ENCODE measurements at places on chromosomes 2 and 18.
A peak's percentile ranks its signal among the peaks of the same experiment; 100 is the strongest.

DNA sequence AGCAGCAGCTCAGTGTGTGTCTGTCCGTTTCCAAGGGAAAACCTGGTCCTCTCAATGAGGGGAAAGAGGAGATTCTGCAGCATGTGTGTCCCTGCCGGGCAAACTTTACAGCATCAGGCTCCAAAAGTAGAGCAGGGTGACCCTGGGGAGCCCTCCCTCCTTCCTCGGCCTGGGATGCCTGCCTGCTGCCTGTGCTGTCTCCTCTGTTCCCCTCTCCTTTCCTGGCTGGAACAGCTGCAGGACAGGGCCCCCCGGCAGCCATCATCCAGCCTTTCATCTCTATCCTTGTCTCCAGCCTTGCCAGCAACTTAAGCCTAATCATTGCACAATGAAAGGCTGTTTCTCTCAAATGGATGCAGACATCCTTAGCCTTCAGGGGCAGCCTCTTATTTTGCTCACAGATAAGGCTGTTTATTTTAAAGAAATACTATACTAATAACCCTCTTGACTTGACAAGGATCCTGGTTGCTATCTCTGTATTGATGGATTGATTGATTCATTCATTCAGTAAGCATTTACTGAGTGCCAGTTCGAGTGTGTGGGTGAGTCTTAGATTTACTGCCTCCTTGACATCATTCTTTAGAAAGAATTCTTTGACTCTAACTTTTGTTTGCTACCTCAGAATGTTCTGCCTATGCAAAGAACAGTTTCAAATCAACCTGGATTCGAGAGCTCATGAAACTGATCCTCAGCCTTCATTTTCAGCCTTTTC lies 40.6 kb upstream of the EDAR start:
- no peak for DNase-seq

DNA sequence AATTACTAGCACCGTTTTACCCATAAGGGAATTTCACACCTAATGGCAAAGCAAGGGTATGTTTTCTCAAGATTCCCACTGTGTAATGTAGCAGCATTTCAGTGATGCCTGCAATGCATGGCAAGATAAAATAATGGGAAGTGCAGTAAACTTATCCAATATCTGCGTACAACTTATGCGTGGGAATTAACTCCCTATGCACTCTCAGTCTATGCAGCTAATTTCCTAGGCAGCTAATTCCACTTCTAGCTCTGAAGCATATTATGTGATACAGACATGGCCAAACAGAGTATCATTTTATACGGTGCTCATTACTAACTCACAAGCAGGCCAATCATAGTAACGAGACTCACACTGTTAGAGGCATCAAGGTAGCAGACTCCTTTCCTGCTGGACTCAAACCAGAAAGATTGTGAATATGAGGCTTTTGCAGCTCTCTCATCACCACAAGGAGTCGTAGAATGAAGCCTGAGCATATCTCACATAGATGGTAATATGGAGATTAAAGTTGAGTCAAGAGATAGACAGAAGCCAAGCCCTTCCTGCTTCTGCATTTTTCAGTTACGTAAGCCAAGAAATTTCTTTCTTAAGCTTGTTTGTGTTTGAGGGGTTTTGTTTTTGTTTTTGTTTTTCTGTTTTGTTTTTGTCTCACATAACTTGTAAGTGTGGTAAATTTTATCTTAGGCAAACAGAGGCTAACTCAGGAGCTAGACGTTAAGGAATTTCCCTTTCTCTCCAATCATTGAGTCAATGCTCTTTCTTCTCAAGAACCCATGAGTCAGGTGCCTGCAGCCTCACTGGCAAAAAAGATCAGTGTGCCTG lies 34.8 kb upstream of the ITGAV start:
- DNase-seq, result no peak

DNA sequence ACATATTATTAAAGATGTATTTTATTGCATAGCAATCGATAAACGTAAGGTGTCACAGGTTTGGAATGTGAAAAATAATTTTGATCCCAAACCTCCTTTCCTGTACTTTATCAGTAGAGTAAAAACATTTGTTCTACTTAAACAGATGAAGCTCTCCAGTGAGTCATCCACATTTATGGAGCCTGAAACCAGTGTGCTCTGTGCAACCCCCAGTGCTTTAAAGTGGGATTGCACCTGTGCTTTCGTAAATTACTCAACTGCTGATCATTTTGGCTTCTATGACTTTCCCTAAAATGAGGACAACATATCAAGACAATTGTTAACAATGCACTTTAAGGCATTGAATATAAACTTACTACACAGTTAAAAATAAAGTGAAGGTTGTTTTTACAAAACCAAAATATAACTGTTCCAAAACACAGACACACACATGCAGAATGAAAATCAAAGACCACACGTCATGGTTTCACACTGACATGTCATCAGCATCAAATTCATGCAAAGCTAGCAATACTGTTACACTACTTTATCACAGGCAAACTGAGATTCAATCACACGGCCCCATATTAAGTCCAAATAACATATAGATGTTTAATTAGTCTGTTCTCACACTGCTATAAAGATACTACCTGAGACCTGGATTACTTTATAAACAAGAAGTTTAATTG lies 9.7 kb downstream of the TMEM18 start:
- DNase-seq, result no peak

GRCh38 chr2:11698009-11698922 lies 28.3 kb upstream of the NTSR2 start:
- no peak for DNase-seq

DNA sequence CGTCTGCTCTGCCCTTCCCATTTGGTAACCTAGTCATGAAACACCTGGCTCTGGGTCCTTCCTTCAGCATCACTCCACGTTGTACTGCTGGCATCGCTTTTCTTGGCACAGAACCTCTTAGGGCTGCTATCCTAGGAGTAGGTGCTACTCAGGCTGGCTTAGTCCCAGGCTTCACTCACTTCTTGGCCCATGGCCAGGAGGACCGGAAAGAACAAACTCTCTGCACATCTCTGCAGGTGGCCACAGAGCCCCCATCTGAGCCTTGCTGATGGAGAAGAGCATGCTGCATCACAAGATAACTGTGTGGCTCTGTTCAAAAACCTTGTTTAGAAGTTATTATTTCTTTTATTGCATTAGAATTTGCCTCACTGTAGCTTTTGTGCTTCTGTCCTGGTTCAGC lies 447.2 kb upstream of the TNP1 start:
- DNase-seq, result peak; percentile 92

DNA sequence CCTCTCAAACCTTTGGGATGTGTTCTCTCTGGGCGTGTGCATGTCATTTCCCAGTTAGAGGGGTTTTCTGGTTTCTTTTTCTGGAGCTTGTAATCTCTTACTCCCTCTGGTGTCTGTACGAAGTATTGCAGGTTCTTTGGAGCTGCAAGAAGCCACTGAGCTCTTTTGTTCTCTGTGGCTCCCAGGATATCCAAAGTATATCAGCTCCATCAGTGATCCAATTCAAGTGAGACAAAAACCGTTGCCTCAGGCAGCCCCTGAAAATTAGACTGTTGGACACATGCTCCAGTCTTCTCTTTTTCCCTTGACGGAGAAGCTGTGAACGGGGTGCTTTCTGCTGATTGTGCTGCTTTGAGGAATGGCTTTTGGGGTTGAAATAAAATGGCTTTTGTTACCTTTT lies 59.0 kb upstream of the LDLRAD4 start:
- peak; percentile 62 for DNase-seq

DNA sequence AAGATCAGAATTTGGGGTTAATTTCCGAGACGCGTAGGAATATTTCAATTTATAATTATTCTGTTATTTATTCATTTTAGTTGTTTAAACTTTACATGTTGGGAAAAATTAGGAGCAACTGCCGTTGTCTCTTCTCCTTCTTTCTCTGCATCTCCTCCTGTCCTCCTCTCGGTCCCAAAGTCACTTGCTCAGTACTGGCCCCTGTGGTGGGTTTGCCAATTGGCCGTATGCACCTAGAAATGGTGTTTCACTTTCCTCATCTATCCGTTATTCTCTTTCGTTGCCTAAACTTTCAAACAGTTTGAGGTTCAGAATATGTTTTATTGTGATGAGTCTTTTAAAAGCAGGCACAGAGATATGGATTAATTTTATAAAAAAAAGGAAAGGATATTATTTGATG lies 517.9 kb downstream of the PLCL1 start:
- no peak for DNase-seq

DNA sequence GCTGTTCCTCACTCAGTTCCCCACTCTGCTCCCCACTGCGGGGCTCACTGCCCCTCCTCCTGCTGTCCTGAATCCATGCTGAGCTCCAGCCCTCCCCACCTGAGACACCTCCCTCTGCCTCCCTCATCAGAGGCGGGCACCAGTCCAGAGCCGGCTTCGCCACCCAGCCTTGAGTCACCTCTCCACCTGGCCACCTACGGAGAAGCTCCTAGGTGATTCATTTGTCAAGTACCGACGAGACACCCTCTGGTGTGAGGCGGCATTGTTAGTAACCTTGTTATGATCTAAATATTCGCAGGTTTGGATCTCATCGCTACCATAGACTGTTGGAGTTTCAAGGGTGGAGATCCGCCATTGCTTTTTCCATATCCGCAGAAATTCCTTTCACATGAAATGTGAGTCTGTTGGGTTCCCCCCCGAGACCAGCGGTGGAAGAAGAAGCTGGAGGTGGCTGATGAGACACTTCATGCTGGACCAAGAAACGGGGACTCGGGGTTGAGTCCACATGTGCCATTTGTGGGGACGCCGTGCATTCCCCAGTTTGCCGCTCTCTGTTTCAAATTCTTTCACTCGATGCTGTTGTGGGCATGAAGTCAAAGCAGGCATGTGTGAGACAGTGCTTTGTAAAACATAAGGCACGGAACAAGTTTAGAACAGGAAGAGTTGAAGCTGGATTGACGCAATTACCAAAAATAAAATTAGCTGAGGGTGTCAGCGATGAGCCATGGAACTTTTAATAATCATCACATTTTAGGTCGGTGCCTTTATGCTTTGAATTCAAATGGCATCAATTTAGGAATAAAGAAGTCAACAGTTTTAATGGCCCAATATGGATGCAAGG lies 259.8 kb upstream of the HDAC4 start:
- DNase-seq, result peak; percentile 86

- DNase-seq, result no peak
Measured at GRCh38 chr2:64405581-64406406, 48.2 kb upstream of the LGALSL start.

DNA sequence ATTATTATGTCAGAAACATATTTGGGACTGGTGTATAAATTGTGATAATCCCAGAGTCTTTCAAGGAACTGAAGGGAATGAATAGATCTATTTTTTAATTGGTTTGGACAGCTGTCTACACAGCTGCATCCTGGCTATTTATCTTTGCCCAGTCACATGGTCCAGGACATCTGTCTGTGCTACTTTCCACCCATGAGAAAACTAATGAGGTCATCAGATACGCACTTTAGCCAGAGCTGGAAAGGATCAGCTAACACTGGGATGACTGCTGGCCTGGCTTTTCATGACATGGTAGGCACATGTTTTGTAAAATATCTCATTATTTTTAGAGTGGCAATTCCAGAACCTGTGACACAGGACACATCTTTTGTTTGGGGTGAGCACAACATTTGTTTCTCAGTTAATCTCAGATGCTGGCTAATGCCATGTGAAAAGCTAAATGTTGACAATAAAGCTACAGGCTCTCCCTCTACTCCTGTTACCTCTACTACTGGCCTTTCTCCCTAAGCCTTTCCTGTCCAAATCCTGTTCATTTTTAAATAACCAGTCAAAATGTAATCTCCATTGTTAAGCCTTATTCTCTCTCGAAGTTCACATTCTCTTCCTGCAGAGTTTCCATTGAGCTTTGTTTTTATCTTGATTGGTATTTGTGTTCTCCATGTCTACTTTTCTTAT lies 500.7 kb downstream of the RIT2 start:
- DNase-seq, result peak; percentile 82

DNA sequence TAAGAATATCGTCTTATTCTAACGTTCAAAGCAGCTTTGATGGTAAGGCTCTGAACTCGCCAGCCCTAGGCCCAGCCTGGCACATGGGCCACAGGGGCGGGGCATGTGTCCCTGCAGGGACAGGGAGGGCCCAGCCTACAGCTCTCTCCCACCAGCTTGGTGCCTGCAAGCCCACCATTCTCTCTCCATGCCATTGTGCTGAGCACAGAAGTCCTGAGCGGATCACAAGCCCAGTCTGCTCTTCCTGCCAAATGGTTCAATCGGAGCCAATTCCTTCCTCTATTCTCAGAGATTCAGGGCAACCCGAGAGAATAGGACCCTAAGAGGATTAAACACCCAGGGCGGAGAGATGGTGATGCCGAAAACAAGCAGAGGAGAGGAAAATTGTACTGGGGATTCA lies 50.3 kb upstream of the APCDD1 start:
- no peak for DNase-seq

DNA sequence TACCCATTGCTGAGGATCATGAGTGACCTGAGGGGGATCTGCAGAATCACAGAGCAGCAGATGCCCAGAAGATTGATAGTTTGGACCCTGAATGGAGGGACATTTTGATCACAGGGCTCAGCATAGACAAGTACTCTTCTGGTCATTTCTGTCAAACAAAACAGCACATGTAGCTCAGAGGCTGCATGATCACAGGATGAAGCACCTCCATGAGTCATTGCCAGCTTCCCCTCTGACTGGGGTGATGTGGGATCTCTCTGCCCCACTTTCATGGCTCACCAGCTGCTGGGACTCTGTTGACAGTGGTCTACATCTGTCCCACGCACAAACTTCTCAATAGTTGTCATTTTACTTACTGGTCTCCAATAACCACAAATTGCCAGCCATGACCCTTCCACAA lies 264.1 kb downstream of the RPIA start:
- DNase-seq, result no peak

DNA sequence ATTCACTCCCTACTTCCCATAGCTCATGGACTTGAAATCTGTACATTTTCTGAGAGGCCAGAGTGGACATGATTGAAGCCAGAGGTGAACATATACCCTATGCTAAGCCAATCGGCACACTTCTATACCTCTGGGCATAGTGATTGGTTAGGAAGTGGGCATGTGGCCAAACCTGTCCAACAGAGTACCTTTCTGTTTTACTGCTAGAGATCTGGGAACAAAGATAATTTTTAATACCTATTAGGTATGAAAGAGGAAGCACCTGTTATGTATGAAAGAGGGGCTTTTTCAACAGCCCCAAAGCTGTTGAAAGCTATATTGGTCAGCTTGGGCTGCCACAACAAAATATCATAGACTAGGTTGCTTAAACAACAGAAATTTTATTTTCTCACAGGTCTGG lies 27.7 kb downstream of the METTL8 start:
- no peak for DNase-seq

- no peak for DNase-seq
Measured at GRCh38 chr2:8986327-8986976, 17.0 kb downstream of the MBOAT2 start.

GRCh38 chr18:36176711-36177110 lies 10.6 kb upstream of the MOCOS start:
- no peak for DNase-seq

- DNase-seq, result peak; percentile 31
Measured at GRCh38 chr18:63890950-63891304, 3.4 kb downstream of the SERPINB2 start.

- DNase-seq, result no peak
Measured at GRCh38 chr2:60483401-60483800, 70.1 kb downstream of the BCL11A start.

GRCh38 chr2:20496076-20496872 lies 49.4 kb downstream of the RHOB start:
- DNase-seq, result no peak
